ENCODE measurements at places on chromosomes 4 and X.
A peak's percentile ranks its signal among the peaks of the same experiment; 100 is the strongest.

GRCh38 chr4:7045961-7046921 is 3.1 kb downstream of the TADA2B start:
- DNase-seq = no peak

- DNase-seq = peak; percentile 96
Observed at GRCh38 chrX:71068044-71068918, at the start of gene SNX12. Gene SNX12 (minus strand): TSS chrX:71068334. CDS start chrX:71068306, 28 bp downstream.

DNA sequence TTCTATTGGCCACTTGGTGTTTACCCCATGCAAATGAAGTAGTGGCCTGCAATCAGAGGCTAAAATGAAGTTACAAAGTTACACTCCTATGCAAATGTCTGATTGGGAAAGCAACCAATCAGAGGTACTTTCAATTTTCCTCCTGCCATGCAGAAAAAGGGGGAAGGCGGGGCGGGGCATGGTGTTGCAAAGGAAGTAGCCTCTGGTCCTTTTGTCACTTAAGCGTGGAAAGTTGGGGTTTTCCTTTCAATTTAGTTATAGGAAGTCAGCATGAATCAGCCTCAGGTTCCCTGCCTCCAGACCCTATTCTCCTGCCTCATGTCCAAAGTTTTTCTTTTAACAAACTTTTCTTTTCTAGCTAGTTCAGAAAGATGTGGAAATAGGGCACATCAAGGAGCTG is 69.3 kb downstream of the GPC4 start:
- no peak for DNase-seq

GRCh38 chrX:70826715-70827114 is 81.8 kb downstream of the TEX11 start:
- DNase-seq = no peak

- no peak for DNase-seq
Observed at GRCh38 chrX:115960440-115961084, 210.0 kb upstream of the AGTR2 start.

- peak; percentile 94 for DNase-seq
Observed at GRCh38 chr4:2745981-2746806, 9.9 kb downstream of the TNIP2 start.

DNA sequence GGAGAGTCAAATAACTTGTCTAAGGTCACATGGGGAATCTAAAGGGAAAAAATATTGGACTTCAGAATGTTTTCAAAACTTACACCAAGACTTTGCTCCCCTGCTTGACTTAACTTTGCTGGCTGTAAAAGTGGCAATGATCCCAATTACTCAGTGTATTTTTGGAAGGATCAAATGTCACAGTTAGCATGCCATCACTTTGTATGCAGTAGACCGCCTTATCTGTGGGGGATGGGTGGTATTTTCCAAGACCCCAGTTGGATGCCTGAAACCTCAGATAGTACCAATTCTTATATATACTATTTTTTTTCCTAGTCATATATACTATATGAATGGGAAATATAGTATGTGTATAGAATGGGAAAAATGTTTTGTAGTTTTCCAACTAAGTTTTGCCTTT is 53.4 kb downstream of the COL4A6 start:
- DNase-seq = no peak

- peak; percentile 80 for DNase-seq
Observed at GRCh38 chr4:3369781-3370674, 71.7 kb upstream of the HGFAC start.

DNA sequence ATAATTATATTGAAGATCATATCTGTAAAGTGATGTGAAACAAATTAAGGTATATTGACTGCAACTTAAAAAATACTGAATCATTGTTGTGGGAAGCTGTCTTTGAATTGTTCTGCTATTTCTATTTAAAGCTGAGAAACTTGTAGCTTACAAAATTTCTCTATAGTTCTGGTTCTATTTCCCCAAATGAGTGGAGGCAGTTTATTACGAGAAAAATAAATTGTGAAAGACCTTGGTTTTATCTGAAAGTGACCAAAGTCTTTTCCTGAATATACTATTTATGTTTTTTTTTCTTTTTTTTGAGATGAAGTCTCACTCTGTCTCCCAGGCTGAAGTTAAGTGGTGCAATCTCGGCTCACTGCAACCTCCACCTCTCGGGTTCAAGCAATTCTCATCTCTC is 165.4 kb downstream of the SH3BGRL start:
- no peak for DNase-seq

- no peak for DNase-seq
Observed at GRCh38 chr4:137700751-137701150, 168.5 kb upstream of the PCDH18 start.

GRCh38 chrX:153674219-153674851 is 722 bp upstream of the PNCK start:
- DNase-seq = no peak

- DNase-seq = peak; percentile 5
Observed at GRCh38 chrX:78517124-78517523, 142.0 kb downstream of the RTL3 start.

- no peak for DNase-seq
Observed at GRCh38 chr4:24856586-24856985, 56.3 kb downstream of the CCDC149 start.

GRCh38 chr4:182280436-182281111 is 37.4 kb downstream of the TENM3 start:
- DNase-seq = no peak

DNA sequence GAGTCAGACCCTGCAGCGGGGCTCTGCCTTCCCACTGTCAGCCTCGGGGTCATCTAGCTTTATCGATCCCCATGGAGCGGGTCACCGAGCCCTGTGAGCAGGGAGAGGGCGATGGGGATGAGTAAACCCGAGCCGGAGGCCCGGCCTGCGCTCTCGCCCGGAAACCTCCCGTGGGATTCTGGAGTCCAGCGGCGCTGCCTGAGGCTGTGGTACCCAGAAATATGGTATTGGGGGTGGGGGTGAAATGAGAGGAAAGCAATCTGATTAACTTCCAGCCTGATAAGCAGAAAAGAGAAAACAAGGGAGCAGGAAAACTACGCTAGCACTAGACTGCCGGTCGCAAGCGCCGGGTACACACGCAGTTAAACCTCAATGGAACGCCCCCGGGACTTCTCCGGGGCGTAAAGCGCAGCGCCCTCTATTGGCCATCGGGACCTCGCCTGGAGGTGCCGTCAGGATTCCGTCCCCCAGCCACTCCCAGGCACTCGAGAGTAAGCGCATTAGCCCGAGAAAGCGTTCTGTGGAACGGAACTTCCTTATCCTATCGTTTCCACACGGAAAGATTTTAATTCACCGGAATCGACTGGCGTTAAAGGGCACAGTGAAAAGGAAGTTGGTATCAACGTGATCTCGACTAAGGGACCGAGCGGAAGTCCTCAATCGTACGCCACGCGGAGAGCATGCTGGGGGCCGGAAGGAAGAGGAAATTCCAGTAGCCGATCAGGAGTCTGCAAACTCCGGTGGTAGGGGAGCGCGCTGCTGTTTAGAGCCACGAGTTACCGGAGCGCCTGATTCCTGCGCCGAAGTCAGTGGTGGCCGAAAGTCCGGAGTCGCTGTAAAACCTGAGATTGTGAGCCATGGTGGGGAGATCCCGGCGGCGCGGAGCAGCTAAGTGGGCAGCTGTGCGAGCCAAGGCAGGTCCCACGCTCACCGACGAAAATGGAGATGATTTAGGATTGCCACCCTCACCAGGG is at the start of gene UTP3:
Gene UTP3 (plus strand): TSS at position 712 of the 974 bp plus-strand sequence. CDS start 146 bp downstream, at position 858.
- peak; percentile 97 for DNase-seq

DNA sequence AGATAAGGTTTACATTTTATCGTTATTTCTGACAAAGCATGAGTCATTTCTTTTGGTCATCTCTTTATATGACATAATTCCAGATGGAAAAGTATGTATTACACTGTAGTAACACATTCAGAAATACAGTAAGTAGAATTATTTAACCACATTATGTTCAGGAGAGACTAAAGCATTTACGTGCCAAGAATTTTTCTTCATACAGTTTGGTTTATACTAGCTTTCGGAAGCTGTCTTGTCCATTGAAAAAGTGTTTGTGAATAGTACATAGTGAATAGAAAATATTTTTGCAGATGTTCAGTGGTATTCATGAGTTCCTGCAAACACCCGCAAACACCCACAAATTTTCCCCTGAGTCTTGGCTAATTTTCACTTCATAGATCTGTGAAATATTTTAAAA is 1033.0 kb upstream of the INTU start:
- no peak for DNase-seq

- no peak for DNase-seq
Observed at GRCh38 chr4:111849746-111850284, 295.4 kb upstream of the FAM241A start.

DNA sequence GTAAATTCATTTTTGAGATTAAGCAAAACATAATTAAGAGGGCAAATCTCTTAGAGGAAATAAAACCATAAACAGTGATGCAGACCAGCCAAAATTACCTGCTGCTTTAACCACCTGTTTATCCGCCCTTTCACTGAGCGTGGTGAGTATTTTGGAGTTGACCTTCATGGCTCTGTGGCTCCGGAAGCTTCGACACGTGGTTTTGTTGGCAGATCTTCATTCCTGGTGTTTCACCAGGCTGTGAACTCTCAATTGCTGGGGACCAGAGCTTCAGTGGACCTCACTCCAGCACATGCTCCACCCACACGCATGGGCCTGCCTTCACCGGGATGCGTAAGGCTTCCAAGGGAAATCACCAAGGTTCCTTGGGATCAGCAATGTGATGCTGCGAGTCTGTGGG is 83.8 kb downstream of the FHDC1 start:
- DNase-seq = no peak

DNA sequence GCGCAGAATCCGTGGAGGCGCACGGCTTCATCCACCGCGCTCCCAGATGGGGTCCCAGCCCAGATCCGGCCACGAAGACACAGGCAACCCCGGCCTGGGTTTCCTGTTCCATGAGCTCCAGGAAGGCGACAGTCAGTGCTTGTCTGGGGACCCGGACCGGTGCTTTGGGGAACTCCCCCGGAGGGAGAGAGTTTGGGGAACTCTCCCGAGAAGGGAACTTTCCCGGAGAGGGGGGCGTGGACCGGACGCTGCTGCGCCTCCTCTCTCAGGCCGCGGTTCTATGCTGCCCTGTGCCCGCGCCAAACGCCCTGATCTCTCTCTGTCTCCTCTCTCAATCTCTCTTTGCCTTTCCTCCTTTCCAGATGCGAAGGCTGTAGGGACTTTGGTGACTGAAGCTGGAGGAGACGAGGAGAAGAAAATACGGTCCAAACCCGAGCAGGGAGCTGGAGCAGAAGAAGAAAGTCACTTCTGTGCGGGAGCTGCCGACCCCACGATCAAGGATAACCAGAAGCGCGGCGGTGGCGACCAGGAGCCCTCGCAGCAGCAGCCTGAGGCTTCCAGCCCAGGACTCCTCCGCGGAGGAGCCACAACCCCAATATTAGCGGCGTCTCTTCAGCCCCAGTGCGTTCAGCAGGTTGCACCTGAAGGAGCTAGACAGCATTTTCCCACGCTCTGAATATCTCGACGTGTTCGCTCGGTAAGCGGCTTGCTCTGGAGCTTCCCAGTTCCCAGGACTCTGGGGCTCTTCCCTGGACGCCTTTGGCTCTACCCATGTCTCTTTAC is 47.6 kb upstream of the NKAP start:
- no peak for DNase-seq

DNA sequence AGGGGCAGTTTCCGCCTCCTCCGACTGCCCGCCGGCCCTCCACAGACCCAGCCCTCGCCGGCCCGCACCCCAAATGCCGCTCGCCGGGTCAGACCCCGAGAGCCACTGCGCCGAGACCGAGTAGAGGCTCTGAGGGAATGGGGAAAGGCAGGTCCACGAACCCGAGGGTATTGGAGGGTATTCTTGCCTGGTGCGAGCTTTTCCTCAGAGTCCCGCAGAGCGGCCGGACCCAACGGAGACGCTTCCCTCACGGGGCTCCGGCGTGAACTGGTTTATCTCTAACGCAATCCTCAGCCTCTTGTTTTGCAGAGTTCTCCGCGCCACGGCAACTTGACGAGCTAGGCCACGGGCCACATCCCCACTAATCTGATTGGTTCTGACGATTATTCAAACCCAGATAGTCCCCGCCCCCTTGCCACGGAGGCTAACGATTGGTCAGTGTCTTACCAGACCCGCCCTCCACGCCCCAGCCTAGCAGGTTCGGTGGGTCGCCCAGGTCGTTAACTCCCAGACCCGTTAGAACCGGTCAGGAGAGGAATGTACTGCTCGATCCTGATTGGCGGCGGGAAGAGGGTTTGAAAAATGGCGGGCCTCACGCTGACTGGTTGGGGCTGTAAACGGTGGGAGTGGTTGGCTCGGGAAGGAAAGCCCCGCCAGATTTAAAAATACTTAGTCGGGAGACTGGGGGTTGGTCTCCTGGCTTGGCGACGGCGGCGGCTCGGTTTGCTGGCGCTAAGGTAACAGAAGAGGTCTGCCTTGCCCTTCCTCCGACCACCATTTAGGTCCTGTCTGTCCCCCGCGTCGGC is at the start of gene HMGB2:
Gene HMGB2 (minus strand): TSS at position 274 of the 806 bp plus-strand sequence. CDS start 709 bp downstream, outside the sequence.
- DNase-seq = peak; percentile 100

- no peak for DNase-seq
Observed at GRCh38 chr4:72558655-72559054, 10.4 kb downstream of the ADAMTS3 start.

DNA sequence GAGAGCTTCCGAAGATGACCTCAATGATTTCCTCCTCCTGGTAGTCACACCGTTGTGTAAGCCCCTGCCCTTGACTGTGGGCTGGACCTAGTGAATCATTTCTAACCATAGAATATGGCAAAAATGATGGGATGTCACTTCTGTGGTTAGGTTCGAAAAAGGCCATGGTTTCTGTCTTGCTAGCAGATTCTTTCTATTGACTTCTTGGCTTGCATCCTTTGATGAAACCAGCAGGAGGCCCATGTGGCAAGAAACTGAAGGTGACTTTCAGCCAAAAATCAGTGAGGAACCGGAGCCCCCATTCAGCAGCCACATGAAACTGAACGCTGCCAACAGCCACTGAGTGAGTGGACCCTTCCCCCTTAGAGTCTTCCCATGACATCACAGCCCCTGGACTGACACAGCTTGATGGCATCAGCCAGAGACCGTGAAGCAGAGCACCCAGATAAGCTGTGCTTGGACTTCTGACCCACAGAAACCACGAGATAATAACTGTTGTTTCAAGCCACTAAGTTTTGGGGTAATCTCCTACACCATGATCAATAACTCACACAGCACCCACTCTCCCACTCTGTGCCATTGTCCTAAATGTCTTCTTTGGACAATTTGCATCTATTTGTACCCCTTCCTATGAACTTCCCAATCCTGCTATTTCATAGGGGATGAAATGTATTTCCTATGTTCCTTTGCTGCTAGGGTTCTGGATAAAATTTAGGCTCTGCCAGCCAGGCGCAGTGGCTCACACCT is 148.0 kb upstream of the STX18 start:
- DNase-seq = no peak

GRCh38 chr4:108850219-108850649 is 87.4 kb upstream of the ETNPPL start:
- no peak for DNase-seq

DNA sequence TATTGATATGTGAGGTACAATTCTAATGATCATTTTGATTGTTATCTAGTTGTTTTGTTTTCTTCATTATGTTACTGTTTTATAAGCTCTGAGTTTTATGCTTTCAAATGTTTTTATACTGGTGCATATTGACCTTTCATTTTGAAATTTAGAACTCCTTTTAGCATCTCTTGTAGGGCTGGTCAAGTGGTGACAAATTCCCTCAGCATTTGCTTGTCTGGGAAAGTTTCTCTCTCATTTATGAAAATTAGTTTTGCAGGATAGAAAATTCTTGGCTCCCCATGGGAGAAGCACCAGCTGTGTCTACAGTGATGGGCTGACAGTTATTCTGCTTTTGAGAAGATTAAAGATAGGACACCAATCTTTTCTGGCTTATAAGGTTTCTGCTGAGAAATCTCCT is 105.3 kb upstream of the SPRY1 start:
- peak; percentile 32 for DNase-seq

All from common myeloid progenitor, CD34-positive (primary cell).